ENCODE measurements at places on chromosomes 4 and X.
A peak's percentile ranks its signal among the peaks of the same experiment; 100 is the strongest.

DNA sequence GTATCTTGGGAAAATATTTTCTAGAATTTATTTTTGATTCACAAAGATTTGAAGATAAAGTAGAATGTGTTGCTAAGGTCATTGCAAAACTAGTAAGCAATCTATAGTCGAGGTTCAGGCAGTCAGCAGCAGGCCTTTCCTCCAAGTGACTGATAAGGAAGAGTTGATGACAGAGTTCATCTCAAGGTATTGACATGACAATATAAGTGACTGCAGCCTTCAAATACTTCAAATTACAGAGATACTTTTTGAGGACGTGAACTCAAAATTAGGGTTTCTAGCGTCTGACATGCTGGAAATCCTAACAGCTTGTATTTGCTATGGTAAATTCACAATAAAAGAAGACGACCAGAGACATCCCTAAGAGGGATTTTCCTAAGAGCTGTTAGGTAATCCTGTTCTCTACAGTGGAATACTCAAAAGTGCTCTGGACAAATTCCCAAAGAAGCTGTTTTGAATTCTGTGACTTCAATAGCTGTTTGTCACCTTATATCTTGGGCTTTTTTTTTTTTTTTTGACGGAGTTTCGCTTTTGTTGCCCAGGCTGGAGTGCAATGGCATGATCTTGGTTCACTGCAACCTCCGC is 7.4 kb downstream of the ARHGAP10 start:
- no peak for DNase-seq

DNA sequence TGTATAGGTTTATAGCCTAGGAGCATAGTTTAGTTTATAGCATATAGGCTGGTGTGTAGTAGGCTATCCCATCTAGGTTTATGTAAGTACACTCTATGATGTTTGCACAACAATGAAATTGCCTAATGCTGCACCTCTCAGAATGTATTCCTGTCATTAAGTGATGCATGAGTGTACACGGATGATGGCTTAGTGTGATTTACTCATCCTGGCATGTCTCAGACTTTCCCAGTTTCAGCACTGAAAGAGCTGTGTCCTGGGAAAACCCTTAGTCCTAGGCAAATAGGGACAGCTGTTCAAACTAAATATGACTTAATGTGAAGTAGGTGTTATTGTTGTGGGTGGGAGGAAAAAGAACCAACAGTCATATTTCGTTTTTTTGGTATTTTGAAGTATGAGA is 264.9 kb upstream of the MAGEB18 start:
- no peak for DNase-seq

GRCh38 chrX:149531599-149531998 is 9.2 kb upstream of the EOLA1 start:
- peak; percentile 47 for DNase-seq

DNA sequence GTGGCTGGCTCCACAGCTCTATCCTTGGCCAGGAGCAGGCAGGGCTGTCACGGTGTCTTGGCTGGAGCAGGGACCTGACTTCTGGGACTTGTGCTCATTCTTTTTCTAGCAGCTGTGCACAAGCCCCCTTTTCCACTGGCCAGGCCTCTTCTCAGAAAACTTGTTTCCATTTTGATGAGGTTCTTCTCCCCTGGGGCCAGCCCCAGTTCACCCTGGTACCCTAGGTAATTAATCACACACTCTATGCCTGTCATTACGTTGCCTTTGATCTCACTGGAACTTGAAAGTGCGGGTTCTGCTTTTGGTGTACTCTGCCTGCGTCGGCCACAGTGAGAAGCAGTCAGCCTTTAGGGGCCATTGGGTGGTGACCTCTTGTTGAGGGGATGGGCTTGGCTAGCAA is 26.6 kb downstream of the DRD5 start:
- no peak for DNase-seq

DNA sequence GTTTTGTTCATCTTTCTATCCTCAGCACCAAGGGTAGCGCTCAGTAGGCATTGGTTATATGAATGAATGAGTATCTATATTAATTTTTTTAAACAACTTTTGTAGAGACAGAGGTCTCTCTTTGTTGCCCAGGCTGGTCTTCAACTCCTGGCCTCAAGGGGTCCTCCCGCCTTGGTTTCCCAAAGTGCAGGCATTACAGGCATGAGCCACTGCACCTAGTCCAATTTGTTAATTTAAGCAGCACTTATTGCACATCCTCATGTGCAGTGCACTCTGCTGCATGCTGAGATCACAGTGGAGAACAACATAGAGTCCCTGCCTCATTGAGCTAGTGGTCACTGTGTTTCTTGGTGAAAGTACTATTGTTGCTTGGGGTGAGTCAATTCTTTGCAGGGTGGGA is 94.4 kb downstream of the NHSL2 start:
- no peak for DNase-seq

- DNase-seq, result no peak
These were observed 23.2 kb downstream of the HDX start for GRCh38 chrX:84479086-84479485.

GRCh38 chr4:2096073-2096609 is 37.0 kb downstream of the NAT8L start:
- no peak for DNase-seq

DNA sequence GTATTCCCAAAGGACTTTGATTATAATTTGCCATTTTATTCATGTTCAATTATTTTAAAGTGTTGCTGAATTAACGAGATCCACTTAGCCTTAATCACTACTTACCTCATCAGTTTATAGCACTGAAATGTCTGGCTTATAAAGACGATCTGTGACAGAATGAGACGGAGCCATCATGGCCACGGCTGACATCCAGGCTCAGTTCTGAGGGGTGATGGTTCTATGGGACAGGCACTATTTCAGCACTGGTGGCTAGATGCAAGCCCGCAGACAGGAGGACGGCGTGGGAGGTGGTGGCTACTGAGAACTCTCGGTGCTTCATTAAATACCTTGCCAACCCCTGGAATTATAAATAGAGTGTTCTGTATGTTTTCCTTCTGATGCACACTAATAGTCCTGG is 1084.2 kb upstream of the TENM3 start:
- DNase-seq, result no peak

DNA sequence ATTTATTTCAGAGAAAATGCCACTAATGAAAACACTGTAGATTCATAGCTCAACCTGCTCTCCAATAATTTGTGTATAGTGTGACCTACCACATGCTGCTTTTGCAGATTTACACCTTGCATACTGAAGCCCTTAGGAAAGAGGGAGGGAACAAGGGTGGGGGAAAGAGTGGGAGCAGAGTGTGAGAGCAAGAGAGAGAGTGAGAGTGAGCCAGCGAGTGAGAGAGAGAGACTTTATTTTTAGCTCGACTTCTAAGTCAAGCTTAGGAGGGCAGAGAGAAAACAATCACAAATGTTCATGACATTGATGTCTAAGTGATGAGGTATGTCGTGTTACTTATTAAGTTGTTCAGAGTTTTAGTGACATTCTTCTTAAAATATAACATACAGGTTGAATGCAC is 112.5 kb upstream of the HAND2 start:
- no peak for DNase-seq

- no peak for DNase-seq
These were observed 107.7 kb upstream of the ADRA2C start for GRCh38 chr4:3658530-3658913.

DNA sequence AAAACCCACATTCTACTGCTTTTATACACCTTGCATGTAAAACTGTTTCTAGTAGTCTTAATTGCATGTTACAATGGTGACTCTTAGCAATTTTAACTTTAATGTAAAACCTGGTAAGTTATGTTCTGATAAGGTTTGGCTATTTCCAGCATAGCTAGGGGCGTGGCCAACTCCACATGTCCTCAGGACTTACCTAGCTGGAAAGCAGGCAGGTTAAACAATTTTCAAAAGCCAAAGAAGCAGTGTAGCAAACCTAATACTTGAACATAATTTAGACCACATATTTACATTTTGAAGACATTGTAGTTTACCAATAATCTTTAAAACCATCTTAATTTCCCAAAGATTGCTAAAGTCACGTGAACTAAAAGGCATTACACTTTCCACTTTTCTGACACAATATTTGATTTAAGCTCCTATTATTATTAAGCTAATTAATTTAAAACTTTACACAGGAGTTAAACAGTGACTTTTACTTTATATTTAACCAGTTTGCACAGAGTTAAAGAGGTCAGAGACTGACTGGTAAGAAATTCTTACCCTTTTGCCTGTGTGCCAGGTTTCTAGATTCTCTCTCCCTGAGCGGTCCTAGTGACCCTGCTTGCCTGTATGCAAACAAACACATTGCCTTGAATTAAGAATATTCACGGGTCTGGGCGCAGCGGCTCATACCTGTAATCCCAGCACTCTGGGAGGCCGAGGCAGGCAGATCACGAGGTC is 88.2 kb downstream of the GLUD2 start:
- no peak for DNase-seq

GRCh38 chr4:148735432-148736155 is 293.4 kb upstream of the NR3C2 start:
- DNase-seq, result no peak

DNA sequence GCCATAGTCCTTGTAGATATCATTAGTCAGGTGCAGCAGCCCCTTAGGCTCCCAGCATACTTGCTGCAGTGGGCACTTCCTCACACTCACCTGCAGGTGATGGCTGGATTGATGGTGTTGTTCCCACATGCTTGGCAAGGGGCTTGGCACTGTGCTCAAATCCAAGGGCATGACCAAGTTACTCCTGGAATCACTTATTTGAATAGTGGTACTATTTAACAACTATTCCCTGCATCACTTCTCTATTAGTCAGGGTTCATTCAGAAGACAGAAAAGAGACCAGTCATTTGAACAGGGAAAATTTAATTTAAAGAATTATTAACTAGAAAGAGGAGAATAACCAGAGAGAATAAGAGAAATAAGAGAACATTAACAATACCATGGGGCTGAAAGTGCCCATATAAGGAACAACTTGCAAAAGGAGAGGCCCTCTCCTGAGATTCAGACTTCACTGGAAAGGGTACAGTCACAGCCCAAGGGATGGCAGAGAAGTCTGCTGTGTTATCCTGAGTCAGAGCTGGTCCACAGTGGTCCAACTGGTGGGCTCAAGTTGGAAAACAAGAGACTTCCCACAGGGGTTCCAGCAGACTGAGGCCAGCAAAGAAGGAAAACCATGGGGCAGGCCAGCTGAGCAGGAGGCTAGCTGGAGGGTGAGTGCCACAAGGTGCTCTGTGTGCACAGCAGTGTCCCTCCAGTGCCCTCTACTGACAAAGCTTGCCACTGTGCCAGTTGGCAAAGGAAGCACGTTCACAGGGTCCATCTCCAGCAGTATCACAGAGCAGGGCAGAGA is 9.8 kb downstream of the SPP1 start:
- peak; percentile 52 for DNase-seq

- DNase-seq, result no peak
These were observed 317.7 kb upstream of the NOCT start for GRCh38 chr4:138697851-138698250.

- no peak for DNase-seq
These were observed 1038.3 kb downstream of the RAPGEF2 start for GRCh38 chr4:160141206-160141605.

DNA sequence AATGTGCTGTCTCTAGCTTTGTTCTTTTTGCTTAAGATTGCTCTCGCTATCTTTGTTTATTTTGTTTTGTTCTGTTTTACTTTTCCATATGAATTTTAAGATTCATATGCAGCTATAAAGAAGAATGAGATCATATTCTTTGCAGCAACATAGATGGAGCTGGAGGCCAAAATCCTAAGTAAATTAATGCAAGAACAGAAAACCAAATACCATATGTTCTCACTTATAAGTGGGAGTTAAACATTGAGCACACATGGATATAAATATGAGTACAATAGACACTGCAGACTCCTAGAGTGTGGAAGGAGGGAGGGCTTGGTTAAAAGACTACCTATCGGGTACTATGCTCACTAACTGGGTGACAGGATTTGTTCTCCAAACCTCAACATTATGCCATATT is 237.8 kb downstream of the TRAM1L1 start:
- no peak for DNase-seq

GRCh38 chrX:34503119-34503518 is 154.0 kb downstream of the TMEM47 start:
- DNase-seq, result no peak

DNA sequence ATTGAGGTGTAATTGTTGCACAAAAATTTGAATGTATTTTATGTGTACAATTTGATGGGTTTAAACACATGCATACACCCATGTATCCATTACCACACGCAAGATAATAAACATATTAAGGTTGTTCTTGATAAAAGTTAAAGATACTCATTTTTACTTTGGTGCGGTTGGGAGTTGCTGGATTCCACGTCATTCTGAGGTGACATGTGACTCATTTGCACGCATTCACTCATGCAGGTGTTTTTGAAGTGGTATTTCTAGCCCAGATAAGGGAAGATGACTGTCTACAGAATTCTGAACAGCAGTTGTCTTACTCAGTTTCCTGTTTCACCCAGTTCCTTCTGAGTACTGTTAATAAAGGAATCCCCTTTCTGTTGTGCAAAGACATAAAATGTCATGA is 142.0 kb downstream of the RTL3 start:
- DNase-seq, result no peak

DNA sequence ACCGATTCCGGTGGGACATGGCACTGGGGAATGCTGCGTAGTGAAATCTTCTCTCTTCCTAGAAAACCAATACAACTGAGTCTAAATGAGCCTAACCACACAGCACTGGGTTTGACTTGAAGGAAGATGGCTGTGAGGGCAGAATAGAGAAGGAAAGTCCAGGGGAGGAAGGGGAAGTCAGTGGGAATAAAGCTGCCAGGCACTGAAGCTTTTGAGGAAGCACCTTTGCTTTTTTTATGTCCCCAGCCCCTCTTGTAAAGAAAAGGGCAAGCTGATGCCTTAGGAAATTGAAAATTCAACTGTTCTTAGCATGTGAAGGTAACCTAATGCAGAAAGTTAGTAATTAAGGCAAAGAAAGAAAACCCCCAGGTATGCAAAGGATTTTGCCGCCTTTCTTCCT is 20.6 kb downstream of the MED28 start:
- DNase-seq, result peak; percentile 2

DNA sequence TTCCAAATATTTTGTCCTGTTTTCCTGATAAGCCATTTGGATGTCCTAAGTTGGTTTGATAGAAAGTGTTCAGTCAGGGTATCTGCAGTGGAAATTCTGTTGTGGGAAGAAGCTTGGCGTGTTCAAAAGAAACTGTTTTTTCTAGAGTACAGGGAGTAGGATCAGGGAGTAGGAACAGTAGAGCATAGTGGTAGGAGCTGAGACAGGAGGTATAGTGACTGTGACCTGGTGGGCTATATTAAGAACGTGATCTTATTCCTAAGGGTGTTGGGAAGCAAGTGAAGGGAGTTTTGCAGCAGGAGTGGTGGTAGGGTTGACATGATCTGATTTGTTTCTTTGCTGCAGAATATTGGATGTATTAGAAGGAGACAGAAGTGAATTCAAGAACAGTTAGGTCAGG is 348.2 kb downstream of the BMPR1B start:
- DNase-seq, result no peak

GRCh38 chr4:180150818-180151217 is 2092.4 kb upstream of the TENM3 start:
- DNase-seq, result no peak

GRCh38 chr4:19194672-19195071 is 1057.0 kb upstream of the SLIT2 start:
- no peak for DNase-seq

- no peak for DNase-seq
These were observed at the start of gene VEGFD for GRCh38 chrX:15384304-15384703. VEGFD (minus strand) TSS chrX:15384413; CDS start chrX:15383946, 467 bp downstream.

All from GDM1 (cell line).